Suppressor macrophage (primary cell): ENCODE measurements at places on chromosomes 7 and 10.
A peak's percentile ranks its signal among the peaks of the same experiment; 100 is the strongest.

DNA sequence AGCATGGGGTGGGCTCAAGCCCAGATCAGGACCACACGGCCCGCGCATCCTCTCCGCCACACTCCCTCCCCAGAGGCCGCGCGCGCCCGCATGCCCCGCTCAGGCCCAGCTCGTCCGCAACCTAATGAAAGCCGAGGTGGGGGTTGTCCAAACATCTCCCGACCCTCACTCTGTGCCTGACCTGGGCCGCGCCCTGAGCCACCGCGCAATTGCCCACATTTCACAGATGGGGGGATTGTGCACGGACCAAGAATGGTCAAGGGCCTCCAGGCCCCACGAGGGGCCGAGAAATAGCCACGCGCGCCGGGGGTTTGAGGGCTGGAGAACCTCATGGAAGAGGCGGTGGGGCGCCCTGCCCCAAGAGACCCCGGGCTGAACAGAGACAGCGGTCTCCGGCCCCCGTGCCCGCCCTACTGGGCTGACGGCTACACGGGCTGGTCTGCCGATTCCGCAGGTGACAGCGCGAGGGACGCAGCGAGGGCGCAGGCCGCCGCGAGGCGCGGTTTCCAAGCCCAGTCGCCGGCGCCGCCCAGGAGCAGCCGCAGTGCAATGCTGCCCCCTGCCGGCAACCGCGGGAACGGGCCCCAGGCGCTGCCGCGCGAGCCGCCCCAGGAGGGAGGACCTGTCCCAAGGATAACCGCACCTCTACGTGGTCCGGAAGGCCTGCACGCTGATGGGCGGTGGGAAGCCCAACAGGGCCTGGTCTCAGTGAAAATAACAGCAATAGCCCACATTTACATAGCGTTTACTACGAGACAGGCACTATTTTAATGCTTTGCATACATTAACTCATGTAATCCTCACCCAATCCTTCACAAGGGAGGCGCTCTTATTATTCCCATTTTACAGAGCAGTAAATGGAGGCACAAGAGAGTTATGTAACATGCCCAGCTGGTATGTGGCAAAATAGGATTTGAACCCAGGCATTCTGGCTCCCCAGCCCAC, 10.5 kb upstream of the GRID1 start:
- peak; percentile 86 for DNase-seq

GRCh38 chr7:151273651-151274390, 25.3 kb upstream of the SMARCD3 start:
- peak; percentile 77 for DNase-seq

DNA sequence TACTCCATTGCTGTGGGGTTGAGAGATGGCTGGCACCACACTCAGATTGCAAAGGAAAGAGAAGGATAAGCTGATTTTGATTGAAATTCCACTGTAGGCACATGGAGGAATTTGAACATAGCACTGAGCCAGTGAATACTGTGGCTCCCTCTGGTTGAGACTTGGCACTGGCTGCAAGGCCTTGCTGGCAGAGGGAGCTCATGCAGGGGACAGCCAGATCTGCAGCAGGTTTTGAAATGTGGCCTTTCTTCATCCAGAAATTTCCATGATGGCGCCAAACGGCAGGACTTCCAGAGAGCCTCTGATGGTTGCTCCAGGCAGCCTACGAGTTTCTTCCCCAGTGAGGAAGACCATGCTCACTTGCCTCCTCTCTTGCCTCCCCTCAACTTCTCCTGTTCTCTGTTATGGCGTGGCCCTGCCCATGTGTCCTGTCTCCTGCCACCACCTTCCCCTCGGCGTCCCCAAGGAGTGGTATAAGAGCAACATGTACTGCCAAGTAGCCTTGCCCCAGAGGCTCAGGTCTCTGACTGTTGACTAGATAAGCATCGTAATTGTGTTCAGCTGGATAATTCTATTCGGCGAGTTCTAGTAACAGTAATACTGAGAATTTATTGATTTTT, 265.6 kb downstream of the CCDC3 start:
- DNase-seq: no peak

DNA sequence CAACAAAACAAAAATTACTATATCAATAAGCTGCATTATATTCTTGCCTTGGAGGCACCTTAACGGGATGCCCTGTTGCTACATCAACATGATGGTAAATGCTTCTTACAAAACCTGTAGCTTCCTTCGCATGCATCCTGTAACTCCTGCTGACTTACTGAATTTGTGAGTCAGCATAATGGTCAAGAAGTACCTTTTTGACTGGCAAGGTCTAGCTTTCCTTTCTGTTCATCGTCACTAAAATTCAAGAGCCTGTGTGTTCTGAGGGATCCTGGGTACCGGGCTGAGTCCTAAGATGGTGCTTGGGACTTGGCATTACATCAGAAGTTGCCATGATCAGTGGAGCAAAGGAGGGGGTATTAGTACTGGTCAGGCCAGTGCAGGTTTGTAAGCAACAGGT, 4.9 kb downstream of the PFKFB3 start:
- DNase-seq: no peak

- DNase-seq: no peak
Measured at GRCh38 chr10:130555411-130555750, 419.2 kb downstream of the GLRX3 start.

- no peak for DNase-seq
Measured at GRCh38 chr7:21617513-21617912, 74.7 kb downstream of the DNAH11 start.

GRCh38 chr10:110387617-110387982, 82.9 kb upstream of the SMNDC1 start:
- DNase-seq: no peak

DNA sequence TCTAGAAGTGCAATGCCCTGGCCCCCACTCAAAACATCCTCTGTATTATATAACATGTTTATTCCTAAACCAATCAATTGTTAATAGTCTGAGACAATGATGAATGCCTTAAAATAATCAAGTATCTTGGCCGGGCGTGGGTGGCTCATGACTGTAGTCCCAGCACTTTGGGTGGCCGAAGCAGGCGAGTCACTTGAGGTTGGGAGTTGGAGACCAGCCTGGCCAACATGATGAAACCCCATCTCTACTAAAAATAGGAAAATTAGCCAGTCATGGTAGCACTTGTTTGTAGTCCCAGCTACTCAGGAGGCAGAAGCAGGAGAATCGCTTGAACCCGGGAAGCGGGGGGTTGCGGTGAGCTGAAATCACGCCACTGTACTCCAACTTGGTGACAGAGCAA, 29.4 kb upstream of the CACNA2D1 start:
- no peak for DNase-seq

DNA sequence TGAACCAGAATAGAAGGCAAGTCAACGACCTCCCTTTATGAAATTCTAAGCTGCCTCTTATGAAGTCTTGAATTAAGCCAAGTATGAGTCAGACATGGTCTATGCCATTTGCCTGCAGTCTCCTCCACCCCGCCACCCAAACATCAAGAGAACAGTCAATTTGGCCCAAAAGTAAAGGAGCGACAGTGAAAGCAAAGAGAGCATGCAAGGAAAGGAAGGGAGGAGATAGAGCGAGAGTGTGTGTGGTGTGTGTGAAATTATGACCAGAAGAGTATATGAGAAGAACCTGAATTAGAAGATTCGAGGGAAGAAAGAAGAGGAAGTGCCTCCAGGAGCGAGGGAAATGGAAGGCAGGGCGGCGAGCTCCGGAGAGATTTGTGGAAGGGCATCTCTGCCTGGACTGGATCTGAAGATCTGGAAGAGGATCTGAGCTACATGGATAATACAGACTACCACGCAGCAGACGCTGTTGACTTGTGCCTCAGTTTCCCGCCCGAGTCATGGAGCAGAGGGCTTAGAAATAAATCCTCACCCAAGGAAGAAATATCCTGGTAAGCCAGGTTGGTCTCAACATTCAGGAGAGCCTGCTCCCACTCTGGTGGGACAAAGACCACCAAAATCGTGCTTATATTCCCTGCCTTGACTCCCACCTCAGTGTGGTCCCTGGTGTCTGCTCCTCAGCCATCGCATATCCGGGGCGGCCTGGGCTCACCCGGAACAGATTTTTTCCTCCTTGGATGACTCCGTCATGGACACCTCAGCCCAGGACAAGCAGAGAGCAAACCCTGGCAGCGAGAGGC, 459 bp downstream of the ZDHHC6 start:
- DNase-seq: peak; percentile 51

DNA sequence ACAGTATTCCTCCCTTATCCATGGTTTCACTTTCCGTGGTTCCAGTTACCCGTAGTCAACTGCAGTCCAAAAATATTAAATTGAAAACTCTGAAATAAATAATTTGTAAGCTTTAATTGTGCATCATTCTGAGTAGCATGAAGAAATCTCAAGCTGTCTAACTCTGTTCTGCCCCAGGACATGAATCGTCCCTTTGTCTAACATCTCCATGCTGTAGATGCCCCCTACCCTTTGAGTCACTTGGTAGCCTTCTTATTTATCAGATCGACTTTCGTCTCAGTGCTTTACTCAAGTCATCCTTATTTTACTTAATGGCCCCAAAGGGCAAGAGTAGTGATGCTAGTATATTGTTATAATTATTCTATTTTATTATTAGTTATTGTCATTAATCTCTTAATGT, 41.8 kb downstream of the CPED1 start:
- DNase-seq: no peak

DNA sequence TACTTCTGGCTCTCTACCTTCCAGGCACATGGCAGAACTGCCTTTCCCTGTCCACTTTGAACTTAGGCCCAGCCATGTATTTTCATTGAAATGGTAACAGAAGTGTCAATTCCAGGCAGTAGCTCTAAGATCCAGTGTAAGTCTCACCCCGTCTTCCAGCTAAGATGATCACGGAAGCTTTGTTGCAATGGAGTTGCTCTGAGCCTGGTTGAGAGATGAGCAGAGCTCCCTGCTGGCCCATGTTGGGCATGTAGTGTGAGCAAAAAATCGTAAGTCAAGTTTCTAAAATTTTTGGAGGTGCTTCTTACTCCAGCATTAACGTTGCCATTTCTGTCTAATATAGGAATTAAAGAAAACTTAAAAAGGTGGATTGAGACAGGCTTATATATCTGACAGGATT, 274.4 kb downstream of the IPMK start:
- no peak for DNase-seq
